Muscle of arm (tissue), 14 donors: ENCODE measurements at places on chromosomes 2 and 18. TPM values are rescaled to one million over a fixed set of nuclear protein-coding genes. Genes with fewer than 3 reads are reported as not detected.

DNA sequence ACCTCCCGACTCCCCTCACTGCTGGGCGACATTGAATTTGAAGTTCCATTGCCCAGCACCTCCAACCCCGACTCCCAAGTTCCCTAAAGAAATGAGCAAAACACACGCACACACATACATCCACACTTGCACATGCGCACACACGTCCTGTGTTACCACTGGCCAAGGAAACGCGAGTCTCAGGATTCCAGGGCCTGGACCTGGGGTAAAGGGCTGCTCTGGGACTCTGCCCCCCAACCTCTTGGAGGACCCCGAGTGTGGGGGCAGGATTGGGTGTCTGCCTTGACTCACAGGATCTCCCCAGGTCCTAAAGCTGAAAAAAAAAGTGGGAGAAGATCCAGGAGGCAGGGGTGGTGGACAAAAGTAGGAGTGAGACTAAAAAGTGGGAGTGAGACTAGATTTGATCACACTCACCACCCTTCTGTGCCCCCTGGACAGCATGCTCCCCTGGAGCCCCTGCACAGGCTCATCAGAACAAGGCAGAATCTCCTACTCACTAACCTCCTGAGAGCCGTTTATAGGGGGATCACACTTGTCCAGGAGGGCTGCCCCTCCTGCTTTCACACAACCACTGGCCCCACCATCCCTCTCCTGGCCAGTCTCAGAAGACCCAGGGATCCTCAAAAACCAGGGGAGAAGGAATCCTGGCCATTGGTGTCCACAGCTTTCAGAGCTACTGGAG lies 202.2 kb downstream of the TNS1 start:
- DNase-seq = no peak

DNA sequence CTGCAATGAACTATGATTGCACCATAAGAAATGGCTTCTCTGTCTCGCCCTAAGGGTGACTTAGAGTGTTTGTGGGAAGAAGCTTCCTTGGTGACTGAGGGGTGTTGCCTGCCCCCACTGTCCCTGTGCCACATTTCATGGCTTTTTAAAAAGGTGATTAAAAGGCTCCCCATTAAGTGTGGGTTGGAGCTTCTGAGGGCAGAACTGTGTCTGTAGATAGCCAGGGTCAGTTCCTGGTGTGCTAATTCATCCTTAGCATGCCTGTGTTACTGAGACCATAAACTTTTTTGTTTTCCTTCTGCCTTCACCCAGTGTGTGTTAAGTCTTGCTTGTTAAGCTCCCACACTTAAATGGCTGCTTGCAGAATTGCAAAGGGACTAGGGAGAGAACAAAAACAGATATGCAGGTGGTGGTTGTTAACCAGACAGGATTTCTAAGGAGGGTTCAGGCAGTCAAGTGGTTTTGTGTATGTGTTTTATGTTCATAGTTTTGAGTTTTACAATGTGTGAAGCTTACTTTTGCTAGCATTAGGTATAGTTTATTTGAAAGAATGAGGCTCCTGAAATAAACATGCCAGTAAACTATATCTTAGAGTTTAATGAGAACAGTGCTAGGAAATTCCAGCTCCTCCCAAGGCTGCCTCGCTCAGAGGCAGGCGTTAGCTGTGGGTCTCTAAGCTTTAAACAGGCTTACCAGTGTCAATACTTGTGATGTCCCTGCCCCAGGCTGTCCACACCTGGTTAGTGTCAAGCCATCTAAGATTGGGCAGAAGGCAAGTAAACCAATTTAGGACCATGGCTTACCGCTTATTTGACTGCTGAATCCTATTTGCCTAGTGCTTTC lies 14.5 kb downstream of the CERS6 start:
- no peak for DNase-seq

Gene AGAP1
- polyA plus RNA-seq = 32.2 TPM

Gene ABCG8
- polyA plus RNA-seq = not detected

Gene MROH2A
- not detected for polyA plus RNA-seq

Gene CDH20
- polyA plus RNA-seq = 1.7 TPM
